Activated CD8-positive, alpha-beta memory T cell treated with anti-CD3 and anti-CD28 coated beads for 4 hours (primary cell): ENCODE measurements at places on chromosomes 6 and 20.

- no peak for DNase-seq
These were observed 76.0 kb downstream of the MKKS start for GRCh38 chr20:10357974-10358373.

DNA sequence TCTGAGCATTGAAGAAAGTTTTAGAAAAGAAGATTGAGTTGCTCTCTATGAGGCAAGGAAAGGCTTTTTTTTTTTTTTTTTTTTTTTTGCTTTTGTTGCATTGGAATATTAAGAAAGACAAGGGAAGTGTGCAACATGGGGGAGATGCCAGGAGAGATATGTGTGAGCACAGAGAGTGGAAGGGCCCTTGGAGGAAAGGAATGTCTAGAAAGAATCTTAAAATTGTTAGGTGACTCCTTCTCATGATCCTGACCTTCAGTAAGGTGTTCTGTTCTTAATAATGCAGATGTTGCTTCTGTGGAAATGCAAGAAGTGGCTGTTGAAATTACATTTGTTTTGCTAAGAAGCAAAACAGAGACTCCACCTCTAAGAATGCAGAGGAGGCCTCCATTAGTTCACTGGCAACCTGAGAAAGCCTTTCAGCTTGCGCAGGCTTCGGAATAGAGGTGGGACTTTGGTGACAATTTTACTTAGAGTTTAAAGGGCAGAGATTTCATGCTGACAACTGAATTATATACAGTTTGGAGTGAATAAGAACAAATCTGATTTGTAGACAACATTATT, 118.0 kb upstream of the ASCC3 start:
- DNase-seq = no peak

GRCh38 chr6:110363748-110364147, 5.6 kb upstream of the METTL24 start:
- DNase-seq = no peak

GRCh38 chr6:162907876-162908481, 180.2 kb downstream of the PACRG start:
- DNase-seq = no peak

- no peak for DNase-seq
These were observed 49.4 kb downstream of the TMC2 start for GRCh38 chr20:2585811-2586210.

DNA sequence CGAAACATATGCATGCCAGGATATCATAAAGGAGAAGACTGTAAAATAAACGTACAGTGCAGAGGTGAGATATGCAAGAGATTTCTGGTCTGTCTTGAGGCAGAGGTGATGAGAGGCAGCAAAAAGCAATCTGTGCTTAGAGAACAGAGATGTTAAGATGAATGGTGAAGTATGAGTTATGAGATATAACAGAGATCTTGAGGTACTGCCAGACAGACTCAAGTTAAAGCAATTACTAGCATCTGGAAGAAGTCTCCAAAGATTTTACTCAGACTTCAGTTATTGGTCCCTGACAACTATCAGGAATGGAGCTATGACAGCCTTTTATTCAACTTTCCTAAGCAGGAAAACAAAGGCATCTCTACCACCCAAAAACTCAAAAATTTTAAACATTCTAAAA, 122.8 kb upstream of the DST start:
- DNase-seq = no peak

GRCh38 chr6:33114406-33114805, 38.6 kb downstream of the HLA-DPB1 start:
- DNase-seq = no peak

- no peak for DNase-seq
These were observed 32.8 kb upstream of the HBS1L start for GRCh38 chr6:135087403-135087802.

- no peak for DNase-seq
These were observed 15.9 kb upstream of the PCSK2 start for GRCh38 chr20:17210983-17211382.

GRCh38 chr20:25272223-25273000, 24.5 kb downstream of the PYGB start:
- DNase-seq = no peak

GRCh38 chr6:35206346-35206745, 7.4 kb upstream of the SCUBE3 start:
- no peak for DNase-seq

DNA sequence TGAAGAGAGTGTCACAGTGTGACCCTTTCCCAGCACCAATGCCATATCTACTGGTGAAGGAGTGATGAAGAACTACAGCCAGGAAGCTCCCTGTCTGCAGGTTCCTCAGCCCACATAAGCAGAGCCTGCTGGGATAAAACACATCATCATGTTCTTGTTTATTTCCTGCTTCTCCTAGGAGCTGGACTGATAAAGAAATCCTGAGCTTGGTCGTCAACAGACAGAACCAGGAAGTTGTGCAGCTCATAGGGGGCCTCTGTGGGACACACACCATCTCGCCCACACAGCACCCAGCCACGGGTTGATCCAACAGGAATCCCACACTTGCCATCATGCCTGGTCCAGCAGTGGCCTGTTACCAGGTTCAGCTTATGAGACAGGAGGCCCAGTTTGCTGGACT, 2.8 kb upstream of the CSTL1 start:
- no peak for DNase-seq

DNA sequence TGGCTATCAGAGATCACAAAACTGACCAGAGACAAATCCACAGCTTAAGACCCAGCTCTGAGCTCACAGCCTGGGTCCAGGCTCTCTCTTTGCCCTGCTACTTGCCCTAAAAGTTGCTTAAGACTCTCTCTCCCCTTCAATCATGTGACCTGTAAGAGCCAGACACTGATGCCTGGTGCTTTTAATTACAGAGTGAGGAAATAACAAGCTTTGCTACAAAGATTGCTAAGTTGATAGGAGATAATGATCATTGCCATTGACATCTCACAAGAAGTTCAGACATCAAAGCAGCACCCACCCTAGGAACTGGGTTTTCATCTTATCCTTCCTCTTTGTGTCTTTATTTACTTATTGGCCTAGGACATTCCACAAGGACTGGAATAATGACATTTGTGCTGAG, 125.9 kb upstream of the CD93 start:
- no peak for DNase-seq

GRCh38 chr20:34491932-34492509, 24.2 kb upstream of the DYNLRB1 start:
- no peak for DNase-seq

- DNase-seq = no peak
These were observed 135.6 kb downstream of the SLC24A3 start for GRCh38 chr20:19347943-19348456.
